Spinal cord (tissue), 10 donors: ENCODE measurements at places on chromosomes 5 and 9.

GRCh38 chr5:50365426-50366251, 75.4 kb downstream of the EMB start:
- no peak for DNase-seq

DNA sequence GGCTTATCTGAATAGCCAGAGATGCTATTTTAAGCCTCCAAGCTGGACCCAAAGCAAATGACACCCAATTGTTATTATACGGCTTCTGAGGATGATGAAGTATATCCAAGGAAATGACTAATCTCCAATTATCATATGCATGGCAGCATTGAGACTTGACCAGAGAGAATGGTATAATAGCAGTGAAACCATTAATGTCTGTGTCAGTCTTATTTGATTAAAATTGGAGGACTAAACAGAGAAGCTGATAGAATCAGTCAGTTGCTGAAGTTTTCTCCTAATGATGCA, 200.5 kb downstream of the EFNA5 start:
- DNase-seq = no peak

DNA sequence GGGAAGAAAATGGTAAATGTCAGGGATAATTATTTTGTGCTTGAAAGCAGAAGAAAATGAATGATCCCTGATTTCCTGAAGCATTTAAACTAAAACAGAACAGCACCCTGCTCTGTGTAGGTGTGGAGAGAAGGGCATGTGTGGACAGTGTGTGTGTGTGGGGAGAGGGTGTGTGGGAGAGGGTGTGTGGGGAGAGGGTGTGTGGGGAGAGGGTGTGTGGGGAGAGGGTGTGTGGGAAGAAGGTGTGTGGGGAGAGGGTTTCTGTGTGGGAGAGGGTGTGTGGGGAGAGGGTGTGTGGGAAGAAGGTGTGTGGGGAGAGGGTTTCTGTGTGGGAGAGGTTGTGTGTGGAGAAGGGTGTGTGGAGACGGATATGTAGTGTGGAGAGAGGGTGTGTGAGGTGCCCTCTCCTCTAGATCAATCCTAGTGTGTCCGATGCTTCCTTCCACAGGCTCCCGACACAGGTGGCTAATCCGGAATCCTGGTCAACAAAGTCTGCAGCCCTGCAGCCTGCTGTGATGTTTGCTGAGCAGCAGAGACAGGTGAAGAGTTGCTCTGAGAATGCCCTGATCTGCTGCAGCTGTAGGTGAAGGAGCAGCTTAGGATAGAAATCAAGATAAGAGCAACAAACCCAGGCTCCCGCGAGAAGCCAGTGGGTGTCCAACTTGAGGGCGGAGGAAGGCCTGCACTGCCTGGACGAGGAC, 15.5 kb downstream of the IRX4 start:
- no peak for DNase-seq

- DNase-seq = no peak
Measured at GRCh38 chr5:60196385-60197113, 303.0 kb upstream of the PDE4D start.

- DNase-seq = no peak
Measured at GRCh38 chr5:3596261-3596825, 711 bp downstream of the IRX1 start.

- no peak for DNase-seq
Measured at GRCh38 chr9:131583836-131584555, 38.7 kb downstream of the PRRT1B start.

DNA sequence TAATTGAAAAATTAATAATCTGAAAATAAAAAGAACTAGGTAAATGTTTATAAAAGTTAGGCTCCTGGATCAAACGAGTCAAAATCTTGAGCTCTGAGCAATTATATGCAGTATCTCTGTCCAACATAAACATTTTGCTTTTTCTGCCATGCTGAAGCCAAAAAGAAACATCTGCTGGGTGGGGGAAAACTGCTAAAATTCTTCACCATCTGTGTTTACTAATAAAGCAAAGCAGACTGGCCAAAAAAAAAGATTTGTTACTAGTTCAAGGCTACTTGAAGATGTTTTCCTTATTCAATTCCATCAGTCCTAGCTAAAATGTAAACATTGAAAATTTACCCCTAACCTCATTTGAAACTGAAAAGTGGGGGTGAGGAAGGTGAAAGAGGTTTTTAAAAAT, 29.7 kb downstream of the GTF3C4 start:
- DNase-seq = no peak
